ENCODE measurements at places on chromosomes 2 and 18. TPM values are rescaled to one million over a fixed set of nuclear protein-coding genes. Genes with fewer than 3 reads are reported as not detected.

The CNNM4 gene
- total RNA-seq, result 4.4 TPM

The POTEJ gene
- not detected for total RNA-seq

The TMEM178A gene
- not detected for total RNA-seq

The CHRNG gene
- not detected for total RNA-seq

The ABCG5 gene
- total RNA-seq, result not detected

The D2HGDH gene
- total RNA-seq, result 17.0 TPM

The KCNK3 gene
- not detected for total RNA-seq

The SETBP1 gene
- total RNA-seq, result 0.89 TPM

The MC4R gene
- not detected for total RNA-seq

The ZC3H6 gene
- 0.86 TPM for total RNA-seq

The ALK gene
- total RNA-seq, result not detected

The CXCR1 gene
- not detected for total RNA-seq

The TBR1 gene
- not detected for total RNA-seq

The GKN2 gene
- not detected for total RNA-seq

The FSIP2 gene
- under 0.01 TPM for total RNA-seq

The SCG2 gene
- total RNA-seq, result under 0.01 TPM

The KHK gene
- total RNA-seq, result 0.89 TPM

The OTOS gene
- total RNA-seq, result not detected

The LYG1 gene
- total RNA-seq, result 1.1 TPM

The KCNJ3 gene
- total RNA-seq, result 0.35 TPM

The PSD4 gene
- 4.6 TPM for total RNA-seq

The TPO gene
- not detected for total RNA-seq

The SNRPD1 gene
- total RNA-seq, result 9.4 TPM

The ABHD3 gene
- 3.7 TPM for total RNA-seq

The GPR45 gene
- not detected for total RNA-seq

The FBXO36 gene
- total RNA-seq, result 3.7 TPM

The MATN3 gene
- total RNA-seq, result 3.5 TPM

The TUBA4B gene
- not detected for total RNA-seq

The GKN1 gene
- total RNA-seq, result not detected

The SCYGR4 gene
- not detected for total RNA-seq

The ARHGAP15 gene
- total RNA-seq, result not detected

The REL gene
- total RNA-seq, result 0.86 TPM

The PECR gene
- 12.2 TPM for total RNA-seq

The CCDC178 gene
- 2.0 TPM for total RNA-seq

The CRYGD gene
- total RNA-seq, result not detected

The IL1F10 gene
- total RNA-seq, result not detected

All from myometrial cell (primary cell).